ENCODE measurements at places on chromosomes 13 and 19.

- peak; percentile 24 for DNase-seq
Observed at GRCh38 chr19:16897029-16897855, 8.4 kb downstream of the F2RL3 start.

GRCh38 chr13:101941095-101941783, 460.6 kb downstream of the FGF14 start:
- DNase-seq: no peak

GRCh38 chr19:12752056-12752781, 628 bp downstream of the BEST2 start:
- no peak for DNase-seq

- DNase-seq: no peak
Observed at GRCh38 chr19:10631874-10632273, 6.5 kb downstream of the SLC44A2 start.

Data from stimulated activated CD4-positive, alpha-beta T cell treated with anti-CD3 and anti-CD28 coated beads, TNF-alpha, amount 100 ng/mL, for 4 hours (primary cell).